NCI-H2081 (cell line): ENCODE measurements at places on chromosomes 6 and 20.

DNA sequence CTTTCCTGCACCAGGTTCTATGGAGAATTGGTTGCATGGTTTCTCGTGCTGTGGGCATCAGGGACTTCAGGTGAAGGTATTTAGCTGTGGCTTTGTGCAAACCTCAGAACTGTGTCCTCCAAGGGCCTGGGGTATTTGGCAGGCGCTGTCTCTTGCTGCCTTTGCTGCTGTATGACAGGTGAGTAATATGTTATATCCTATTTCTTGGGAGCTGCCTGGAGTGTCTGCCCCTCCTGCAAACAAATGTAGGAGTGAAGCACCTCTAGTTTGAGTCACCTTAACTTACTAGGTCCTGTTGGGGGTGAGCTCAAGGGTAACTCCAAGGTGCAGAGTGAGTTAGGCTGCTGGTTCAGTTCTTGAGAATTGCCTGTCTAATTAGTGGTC is 177.7 kb upstream of the RNF24 start:
- no peak for DNase-seq

DNA sequence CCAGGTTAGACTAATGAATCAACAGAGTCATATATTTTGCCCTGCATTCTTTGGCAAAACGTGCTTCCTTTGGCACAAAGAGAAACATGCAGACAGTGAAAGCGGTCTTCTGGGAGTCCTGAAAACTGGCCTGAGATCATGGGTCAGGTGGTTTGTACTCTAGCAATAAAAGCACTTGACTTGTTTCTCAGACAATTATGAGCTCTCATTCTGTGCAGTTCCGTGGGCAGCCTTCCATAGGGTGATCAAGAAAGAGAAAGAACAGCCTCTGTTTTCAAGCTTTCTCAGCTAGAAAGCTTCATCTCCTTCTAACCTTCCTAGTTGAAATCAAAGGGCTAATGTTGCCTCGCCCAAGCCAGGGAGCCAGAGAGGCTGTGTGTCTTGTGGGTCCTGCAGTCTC is 62.7 kb upstream of the ISM1 start:
- DNase-seq = no peak

GRCh38 chr6:47629954-47630353 is 68.4 kb upstream of the ADGRF4 start:
- no peak for DNase-seq

DNA sequence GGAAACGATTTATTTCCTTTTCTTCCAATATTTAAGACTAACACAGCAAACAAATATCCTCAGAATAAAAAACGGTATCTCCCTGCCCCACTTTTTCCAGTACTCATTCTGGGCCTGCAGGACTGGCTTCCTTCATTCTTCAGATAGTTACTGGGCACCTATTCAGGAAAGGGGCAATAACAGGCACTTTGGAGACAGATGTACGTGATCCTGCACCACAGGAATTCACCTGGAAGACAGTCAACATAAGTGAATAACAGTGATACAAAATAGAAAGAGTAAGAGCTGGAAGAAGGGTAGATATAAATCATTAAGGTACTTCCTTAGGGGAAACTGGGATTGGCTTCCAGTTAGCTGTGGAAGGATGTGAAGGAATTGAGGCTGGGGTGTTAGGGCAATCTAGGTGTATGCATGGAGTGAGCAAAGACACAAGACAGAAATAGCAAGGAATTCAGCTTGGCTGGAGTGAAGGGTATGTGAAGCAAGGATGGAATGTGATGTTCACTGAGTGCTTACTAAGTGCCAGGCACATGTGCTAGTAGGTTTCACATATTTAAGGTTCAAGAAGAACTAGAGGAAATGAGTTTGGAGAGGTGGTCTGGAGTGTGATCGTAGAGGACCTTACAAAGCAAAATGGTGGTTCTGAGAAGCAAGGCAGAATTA is 49.3 kb upstream of the FAM83C start:
- no peak for DNase-seq

DNA sequence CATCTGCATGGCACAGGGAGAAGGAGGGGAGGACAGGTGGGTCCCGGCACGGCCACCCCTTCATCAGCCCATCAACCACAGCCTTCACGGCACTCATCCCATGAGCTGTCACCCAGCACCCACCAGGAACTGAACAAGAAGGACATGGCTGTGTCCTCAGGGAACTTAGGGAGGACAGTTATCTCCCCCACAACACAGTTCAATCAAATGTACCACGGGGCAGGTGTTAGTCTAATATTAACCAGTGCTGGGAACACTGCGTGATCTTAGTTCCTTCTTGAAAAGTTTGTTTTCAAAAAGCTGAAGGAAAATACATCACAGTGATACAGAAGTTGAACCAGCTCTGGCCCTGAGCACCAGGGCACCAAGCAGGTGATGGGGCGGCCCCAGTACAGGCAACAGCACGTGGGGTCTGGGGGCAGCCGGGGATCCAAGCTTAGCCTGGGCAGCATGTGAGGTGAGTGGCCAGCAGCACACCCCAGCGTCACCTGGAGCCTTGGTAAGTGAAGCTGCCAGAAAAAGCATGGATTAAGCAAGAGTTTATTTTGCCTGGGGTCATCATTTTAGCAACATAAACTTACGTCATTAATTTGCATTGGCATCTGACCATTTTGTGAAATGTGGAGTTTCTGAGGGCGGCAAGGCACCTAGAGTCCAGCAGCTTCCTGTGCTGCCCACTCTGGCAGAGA is 35.5 kb upstream of the AFDN start:
- no peak for DNase-seq

DNA sequence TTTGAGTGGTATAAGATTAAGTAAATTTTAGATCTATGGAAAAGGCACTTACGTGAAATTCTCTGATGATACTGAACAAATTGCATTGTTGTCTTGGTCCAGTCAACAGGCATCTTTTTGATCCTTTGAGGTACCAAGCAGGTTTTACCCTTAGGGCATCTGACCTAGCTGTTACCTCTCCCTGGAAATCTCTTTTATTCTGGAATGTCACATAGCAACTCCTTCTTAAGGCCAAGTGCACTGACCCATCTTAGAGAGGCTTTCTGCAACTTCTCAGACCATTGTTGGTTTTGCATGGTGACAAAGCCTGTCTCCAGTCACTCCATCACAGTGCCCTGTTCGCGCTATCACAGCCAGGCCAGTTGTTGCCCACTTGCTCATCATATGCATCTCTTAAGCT is 42.0 kb downstream of the TPD52L1 start:
- no peak for DNase-seq

- peak; percentile 67 for DNase-seq
Measured at GRCh38 chr6:155449450-155450239, 6.0 kb downstream of the NOX3 start.

DNA sequence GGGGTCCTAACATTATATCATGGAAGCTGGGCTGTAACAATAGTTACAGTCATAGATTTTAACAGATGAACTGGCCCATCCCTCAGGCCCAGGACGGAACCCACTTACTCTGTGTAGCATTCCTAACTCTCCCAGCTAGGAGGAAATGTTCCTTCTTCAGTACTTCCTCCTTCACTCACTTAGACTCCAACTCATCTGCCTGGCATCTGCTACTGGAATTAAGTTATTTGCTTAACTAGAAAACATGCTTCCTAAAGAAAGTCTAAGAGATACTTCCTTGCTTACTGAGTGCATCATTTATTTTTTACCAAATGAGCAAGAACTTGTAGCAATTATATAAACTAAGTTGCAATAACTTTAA is 20.5 kb downstream of the GCLC start:
- DNase-seq = no peak

DNA sequence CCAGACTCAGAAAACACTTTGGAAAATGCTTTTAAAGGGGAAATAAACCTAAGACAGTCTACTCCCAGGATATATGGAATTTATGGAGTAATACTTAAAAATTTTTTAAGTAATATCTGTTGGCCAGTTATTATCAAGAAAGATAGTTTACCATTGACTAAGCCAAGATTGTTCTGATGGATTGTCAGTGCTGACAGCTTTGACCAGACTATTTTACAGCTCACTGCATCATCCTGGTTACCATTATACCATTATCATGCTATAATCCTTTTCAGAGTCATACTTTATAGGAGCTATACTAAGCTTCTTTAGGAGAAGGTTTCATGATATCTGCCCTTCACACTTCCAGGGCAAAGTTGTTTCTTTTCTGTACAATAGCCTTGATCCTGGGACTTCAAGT is 16.5 kb downstream of the GTF2H5 start:
- no peak for DNase-seq

GRCh38 chr20:43124241-43124640 is 65.5 kb downstream of the PTPRT start:
- no peak for DNase-seq

DNA sequence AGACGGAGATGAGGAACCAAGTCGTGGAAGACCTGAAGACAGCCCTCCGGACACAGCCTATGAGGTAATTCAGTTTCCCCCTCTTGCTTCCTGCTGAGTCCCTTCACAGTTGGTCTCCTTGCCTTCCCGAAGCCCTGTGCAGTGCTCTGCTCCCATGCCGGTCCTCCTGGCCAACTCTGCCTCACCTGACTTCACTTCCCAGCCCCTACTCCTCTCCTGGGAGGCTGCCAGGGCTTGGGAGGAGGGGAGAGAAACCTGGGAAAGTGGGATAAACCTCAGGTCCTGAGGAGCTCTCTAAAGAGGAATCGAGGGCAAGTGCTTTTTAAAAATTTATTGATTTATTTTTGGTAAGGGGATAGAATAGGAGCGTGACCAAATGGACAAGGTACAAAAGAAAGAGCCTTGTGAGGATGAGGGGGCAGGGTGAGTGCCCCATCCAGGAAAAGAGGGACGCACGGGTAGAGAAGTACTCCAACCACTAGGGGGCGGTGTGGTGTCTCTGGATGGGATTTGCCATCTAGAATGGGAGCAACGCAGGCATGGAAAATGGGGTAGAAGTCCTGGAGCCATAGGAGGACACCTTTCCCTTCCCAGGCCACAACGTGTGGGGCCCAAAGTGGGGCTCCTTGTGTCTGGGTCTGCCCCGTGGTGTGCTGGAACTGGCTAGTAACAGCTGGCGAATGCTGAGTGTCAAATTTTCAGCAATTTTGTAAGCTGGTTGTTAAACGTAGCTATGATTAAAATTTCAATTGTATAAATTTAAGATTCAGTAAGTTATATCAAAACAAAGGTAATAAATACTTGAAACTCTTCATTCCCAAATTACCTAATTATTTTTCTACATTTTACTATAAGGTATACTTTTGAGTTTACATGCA is 69.0 kb downstream of the MOCS1 start:
- peak; percentile 18 for DNase-seq

- no peak for DNase-seq
Measured at GRCh38 chr6:5525209-5525608, 263.9 kb downstream of the FARS2 start.

GRCh38 chr20:651713-652614 is 1.0 kb downstream of the SRXN1 start:
- no peak for DNase-seq

GRCh38 chr6:105223242-105223641 is 43.4 kb upstream of the POPDC3 start:
- DNase-seq = no peak

DNA sequence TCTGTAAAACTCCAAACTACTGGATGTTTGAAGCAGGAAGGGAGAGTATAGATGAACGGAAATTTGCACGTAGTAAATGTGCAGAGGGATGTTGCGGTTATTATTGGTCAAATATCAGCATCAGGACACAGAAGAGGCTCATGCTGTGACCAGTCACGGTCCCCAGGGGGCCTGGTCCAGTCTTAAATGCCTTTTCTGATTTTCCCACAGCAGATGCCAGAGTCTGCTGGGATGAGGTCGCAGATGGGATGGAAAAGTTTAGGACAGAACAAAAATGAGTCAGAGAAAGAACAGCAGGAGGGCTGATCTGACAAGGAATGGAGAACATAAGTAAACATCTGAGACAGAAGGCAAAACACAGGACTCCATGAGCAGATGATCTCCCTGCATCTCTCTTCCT is 11.7 kb upstream of the SIRPG start:
- no peak for DNase-seq

DNA sequence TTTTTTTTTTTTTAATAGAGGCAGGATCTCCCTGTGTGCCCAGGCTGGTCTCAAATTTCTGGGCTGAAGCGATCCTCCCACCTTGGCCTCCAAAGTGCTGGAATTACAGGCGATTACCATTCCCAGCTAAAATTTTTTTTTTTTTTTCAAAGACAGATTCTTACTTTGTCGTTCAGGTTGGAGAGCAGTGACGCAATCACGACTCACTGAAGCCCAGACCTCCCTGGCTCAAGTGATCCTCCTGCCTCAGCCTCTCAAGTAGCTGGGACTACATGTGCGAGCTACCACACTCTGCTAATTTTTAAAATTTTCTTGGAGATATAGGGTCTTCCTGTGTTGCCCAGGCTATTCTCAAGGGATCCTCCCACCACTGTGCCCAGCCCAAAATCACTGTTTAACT is 58.0 kb upstream of the MYO6 start:
- DNase-seq = no peak

- DNase-seq = no peak
Measured at GRCh38 chr20:36847009-36847709, 28.8 kb upstream of the TLDC2 start.

DNA sequence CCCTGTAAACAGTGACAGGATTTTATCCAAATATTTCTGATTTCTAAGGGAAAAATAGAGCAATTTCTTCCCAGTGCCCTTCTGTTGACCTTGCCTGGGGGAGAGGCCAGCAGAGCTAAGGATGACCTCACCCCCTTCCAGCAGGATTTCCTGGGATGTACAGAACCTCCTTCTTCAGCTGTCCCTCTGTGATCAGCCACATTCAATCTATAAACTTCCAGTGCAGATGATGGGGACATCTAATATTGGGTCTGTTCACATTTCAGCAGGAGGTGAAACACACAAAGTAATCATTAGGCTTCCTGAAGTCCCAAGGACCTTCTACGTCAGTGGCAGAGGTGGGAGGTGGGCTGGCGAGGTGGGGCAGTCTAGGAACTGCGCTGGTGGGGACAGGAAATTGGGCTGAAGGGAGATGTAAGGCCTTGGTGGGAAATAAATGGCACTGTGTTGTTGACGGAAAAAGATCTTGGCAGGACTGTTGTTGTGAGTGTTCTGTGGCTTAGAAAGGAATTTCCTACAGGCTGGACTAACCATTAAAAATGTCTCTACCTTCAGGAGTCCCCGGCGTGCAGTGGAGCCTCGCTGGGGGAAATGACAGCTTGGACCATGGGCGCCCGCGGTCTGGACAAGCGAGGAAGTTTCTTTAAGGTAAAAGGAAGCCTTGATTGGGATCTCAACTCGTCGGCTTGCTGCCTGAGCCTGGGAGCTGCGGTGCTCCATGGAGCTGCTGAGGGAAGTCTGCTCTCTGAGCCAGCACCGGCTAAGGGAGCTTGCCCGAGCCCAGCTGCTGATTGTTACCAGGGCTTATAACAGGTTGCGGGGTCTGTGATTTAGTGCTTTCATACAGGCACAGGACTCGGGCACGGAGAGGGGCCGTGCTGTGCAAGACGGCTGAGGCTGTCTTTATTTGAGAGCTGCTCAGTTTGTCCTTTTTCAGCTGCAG is 127.9 kb upstream of the NAA20 start:
- DNase-seq = no peak

DNA sequence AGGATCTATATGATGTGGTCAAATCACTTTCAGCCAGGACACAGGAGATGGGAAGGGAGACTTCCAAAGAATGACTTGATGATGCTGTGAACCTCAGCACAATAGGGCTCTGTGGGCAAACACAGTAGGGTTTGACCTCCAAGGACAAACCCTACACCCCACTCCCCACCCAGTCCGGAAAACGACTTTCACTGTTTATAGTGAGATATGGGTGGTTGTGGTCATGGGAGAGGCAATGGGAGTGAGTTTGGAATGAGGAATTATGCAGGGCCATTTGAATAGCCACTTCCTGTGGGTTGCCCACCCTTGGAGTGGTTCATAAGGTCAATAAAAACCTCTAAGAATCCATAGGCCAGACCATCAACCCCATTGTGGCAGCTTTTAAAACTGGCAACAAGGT is 38.4 kb upstream of the PRND start:
- no peak for DNase-seq

- no peak for DNase-seq
Measured at GRCh38 chr6:29755295-29755871, 32.1 kb downstream of the HLA-F start.
